ENCODE measurements at places on chromosomes 3 and 15.

- no peak for DNase-seq
Measured at GRCh38 chr3:193052354-193053045, 134.8 kb upstream of the MB21D2 start.

DNA sequence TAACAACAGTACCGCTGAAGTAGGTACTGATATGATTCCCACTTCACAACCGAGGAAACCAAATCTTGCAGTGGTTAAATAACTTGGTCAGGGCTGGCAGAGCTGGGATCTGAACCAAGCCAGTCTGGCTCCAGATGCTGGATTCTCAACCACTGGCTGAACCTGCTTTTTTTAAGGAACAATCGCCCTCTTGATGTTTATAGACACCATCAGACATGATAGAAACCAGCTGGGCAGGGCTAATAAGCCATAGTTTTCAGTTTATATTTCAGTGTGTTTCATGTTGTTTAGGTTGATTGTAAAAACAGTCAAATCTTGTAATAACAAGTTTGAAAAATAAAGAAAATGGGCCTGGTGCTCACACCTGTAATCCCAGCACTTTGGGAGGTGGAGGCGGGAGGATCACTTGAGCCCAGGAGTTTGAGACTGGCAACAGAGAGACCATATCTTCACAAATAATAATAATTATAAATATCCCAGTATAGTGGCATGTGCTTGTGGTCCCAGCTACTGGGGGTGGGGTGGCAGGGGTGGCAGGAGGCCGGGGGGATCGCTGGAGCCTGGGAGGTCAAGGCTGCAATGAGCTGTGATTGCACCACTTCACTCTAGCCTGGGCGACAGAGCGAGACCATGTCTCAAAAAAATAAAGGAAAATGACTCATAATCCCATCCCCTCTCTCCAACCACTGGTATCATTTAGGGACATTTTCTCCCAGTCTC lies 36.7 kb downstream of the XYLB start:
- DNase-seq: no peak

GRCh38 chr3:141291559-141292355 lies 60.1 kb downstream of the PXYLP1 start:
- no peak for DNase-seq

DNA sequence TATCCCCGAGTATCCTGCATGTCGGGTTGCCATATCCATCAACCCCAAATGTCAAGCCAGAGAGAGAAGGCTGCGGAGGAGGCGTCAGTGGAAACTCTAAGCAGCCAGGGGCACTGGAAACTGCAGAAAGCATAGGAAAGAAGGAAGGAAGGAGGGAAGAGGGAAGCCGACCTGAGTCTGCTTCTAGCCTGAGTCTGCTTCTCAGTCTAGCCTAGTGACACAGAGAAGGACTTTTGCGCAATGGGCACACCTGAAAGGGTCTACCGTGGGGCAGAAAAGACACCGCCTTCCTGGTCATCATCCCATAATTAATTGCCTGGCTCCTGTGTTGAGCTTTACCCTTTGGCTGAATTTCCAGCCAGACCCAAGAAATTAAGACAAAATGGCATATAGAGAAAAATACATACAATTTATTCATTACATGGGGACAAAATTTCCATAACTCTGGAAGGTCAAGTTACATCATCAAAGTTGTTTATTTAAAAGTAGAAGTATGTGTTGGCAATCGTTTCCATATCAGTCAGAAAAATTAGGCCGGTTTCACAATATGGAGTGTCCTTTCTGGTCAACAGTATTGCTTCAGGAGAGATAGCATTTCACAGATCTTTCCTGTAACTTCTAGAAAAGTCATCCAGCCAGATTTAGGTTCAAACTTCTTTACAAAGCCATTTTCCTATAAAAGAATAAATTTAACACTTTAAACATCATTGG lies 10.3 kb downstream of the BCL2A1 start:
- DNase-seq: no peak

DNA sequence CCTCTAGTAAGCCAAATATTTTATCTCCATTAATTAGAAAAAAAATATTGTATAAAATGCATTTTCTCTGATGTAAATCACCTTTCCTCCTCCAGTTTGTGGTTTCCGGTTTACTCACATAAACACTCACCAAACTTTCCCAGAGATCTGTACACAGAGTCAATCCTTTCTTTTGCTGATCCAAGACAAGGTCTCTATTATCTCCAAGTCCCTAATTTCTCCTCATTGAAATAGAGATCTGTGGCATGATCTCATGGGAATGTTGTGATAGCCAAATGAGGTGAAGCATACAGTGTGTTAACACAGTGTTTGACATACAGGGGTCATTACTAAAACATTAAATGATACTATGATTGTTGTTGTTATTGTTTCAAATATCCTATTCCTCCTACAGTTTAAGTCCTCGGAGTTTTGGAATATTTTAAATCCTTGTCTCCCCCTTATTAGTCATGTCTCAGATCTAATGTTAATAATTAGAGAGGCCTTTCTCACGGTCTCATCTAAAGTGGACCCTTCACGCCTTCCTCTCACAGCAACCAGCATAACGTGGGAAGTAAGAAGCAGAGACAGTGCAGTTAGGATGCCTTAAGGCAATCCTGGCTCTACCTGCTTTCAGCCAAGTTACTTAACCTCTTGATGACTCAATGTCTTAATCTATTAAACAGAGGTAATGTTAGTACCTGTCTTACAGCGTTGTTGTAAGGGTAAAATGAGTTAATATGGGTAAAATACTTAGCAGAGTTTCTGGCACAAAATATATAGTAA lies 333.3 kb downstream of the GRM7 start:
- no peak for DNase-seq

- no peak for DNase-seq
Measured at GRCh38 chr15:66953523-66954229, 111.7 kb upstream of the SMAD3 start.

- DNase-seq: no peak
Measured at GRCh38 chr3:186589856-186590579, 19.5 kb downstream of the DNAJB11 start.

GRCh38 chr3:10816019-10816862 lies at the start of gene SLC6A11:
Gene SLC6A11 (plus strand): TSS chr3:10816228. CDS start chr3:10816266, 38 bp downstream.
- DNase-seq: no peak

GRCh38 chr3:175224051-175224450 lies 364.9 kb downstream of the NAALADL2 start:
- no peak for DNase-seq

DNA sequence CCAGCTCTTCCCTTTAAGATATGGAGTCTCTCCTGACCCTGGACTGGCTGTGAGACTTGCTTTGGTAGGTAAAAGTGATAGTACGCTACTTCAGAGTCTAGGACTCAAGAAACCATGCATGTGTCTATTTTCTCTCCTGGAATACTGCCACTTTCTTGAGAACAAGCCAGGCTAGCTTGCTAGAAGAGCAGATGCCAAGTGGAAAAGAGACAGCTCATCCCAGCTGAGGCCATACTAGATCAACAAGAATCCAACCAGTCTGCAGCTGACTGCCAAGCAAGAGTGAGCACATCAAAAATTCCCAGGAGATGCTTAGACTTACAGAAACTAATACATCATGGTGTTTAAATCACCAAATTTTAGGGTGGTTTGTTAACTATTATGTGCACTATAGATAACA lies 208.3 kb upstream of the RBMS3 start:
- DNase-seq: no peak

DNA sequence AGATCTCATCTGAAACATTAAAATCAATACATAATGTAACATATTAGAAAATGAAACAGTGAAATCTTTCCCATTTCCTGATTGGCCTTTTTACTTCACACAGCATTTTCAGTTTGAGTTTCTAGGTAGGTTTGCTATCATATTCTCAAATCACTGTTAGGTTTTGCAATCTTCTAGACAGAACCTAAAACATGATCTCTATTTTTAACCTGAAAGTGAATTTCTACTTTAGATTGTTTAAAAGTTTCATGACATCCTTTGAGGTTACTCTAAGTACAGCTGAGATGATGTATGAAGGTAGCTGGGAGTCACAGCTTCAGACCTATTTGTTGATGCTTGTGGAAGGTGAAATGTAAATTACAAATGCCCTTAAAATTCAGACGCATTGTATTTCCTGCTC lies 118.4 kb upstream of the GPR149 start:
- no peak for DNase-seq
